ENCODE measurements at places on chromosomes 5 and 9.

DNA sequence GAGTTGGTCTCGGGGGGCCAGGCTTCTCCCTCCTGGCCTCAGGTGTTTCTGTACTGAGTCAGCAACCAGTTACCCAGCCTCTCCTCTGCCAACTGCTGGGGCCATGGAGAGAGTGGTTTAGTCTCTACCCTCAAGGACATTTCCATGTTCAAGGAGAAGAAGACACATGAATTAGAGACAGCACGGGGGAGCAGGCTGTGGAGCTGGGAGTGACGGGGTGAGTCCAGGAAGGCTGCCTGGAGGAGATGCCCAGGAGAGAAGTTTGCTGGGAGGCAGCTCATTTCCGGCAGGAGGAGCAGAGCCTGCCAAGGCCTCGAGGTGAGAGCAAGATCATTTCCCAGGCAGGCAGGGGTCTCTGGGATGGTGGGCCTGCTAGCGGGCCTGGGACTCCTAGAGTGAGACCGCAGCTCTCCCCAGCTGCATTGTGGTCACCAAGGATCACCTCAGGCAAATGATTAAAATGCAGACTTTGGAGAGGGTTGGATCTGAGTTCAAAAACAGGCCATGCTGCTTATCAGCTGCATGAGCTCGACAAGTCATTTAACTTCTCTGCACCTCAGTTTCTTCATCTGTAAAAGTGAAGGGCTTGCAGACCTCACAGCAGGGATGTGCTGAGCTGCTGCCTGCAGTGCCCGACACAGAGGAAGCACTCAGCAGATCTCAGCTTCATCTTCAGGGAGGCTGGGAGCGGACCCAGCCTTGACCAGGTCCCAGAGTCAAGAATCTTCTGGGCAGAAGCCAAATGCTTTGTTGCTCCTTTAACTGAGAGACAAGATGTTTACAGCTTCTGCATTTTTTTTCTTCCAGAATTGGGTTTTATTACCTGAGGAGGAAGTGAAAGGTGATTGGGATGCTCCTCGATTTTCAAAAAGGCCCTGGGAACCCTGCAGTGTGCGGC lies 35.2 kb downstream of the NEK6 start:
- no peak for DNase-seq

DNA sequence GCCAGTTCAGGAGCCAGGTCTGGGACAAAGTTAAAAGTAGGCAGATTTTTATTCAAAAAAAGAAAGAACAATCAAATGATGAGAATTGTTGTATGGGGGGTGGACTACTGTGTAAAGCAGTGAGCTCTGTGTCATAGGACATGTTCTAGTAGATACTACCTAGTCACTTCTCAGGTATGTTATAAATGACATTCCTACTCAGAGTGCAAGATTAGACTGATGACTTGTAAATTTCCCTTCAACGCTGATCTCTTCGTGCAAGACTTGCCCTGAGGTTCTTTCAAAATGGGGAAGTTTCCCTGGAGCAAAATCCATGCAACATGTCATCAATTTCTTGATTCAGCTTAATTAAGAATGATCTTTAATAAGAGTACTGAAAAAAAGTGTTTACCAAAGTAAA lies 175.1 kb downstream of the RORB start:
- DNase-seq, result no peak

- DNase-seq, result peak; percentile 48
Measured at GRCh38 chr9:12884736-12885395, 110.0 kb downstream of the LURAP1L start.

DNA sequence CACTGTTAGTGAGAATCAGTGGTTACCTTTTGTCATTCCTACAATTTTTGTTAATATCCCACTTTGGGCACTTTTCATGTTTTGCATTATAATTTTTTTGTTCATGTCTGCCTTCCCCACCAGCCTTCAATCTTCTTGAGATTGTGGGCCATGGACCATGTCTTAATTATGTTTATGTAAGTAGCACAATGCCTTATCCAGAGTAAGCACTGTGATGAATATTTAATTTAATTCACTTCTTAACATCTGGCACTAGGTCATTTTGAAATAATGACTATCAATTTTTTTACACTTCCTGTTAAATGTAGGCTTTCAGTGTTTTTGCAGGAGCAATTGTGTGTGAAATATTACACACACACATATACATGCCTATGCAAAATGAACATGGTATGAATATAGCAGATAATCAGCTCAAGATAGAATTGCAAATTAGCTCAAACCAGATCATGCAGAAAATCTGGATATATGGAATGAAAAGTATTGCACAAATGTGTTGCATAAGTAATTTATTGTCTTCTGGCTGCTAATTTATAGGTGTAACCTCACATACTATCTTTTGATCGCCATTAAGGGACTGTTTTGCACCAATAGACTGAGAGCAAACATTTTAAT lies 5.3 kb upstream of the SHOC1 start:
- no peak for DNase-seq

GRCh38 chr9:138098116-138098907 lies 220.7 kb downstream of the CACNA1B start:
- no peak for DNase-seq

GRCh38 chr9:120257483-120257882 lies 322.5 kb downstream of the CDK5RAP2 start:
- no peak for DNase-seq

DNA sequence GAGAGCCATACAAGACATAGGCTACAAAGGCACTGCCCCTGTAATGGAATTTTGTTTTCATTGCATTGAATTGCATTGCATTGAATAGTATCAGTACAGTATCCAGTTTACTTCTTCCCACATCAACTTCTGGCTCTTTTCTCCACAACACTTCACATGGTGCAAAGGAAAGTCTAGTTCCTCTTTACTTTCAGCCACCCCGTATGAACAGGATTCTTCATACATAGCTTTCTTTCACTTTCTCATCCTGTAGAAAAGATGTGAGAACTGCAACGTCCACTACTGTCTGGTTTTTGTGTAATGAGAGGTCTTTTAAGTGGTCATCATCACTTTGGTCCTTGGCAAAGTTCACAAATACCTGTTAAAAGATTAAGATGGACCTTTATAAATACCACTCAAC lies 20.2 kb downstream of the NIPSNAP3B start:
- no peak for DNase-seq

GRCh38 chr9:110952540-110952859 lies 85.8 kb downstream of the LPAR1 start:
- no peak for DNase-seq

DNA sequence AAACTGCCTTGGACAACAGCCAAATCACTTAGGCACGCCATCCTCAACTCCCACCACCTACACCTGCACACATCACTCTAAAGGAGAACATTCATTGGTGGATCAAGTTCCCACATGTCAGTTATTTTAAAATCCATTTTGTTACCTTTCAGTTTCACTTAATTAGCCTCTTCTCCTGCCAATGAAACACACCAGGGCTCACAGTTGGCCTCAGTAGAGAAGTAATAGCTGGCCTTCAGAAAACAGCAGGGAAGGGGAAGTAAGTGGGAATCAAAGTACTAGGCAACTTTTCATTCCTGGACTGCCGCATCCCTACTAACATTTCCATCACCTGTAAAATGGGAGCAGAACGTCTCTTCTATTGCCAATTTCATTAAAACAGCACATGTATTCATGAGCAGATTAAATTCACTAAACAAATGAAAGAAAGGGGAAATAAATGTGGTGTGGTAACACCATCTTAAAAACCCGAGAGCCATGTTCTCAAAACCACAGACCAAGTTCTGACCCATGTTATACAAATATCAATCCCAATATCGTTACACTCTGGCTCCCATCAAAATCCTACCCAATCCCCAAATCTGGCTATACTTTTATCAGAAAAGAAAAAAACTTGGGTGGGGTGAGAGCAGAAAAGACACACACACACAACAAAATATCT lies 1.7 kb downstream of the SIL1 start:
- no peak for DNase-seq

GRCh38 chr9:73157811-73158210 lies 6.1 kb downstream of the ANXA1 start:
- DNase-seq, result no peak

GRCh38 chr9:17005056-17005823 lies 129.6 kb upstream of the CNTLN start:
- DNase-seq, result no peak

DNA sequence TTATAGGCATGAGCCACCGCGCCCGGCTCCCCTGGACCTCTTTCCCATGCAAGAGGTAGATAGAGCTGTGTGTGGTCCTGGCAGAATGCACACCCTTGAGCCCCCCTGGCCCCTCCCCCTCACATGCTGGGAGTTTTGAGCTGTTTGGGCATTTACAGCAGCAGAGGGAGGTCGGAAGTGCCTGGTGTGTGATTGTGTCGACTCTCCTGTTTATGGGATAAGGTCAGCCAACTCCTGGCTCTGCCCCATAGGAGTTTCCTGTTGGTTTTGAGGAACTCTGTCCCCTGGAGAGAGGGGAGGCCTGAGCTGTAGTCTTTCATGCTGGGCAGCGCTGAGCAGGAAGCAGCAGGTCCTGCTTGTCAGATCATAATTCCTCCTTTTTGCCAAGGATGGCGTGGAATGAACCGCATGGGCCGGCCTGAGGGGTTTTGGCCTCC lies 6.0 kb downstream of the LRRC8A start:
- no peak for DNase-seq

DNA sequence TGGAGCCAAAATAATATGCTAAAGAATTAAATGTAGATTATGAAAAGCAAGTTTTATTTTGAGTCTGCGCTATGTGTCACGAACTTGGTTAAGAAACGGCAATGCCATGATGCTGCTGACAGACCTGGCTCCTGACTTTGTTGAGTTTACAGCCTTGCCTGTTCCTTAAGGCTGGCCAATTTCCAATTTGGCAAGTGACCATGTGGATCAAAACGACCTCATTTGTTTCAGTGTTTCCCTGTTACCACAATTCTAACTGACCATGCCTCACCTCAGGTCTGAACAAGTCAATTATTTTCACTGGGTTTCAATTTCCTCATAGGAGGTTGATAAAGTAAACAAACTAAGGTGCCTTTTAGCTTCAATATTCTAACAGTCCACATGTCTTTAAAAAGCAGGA lies 461.4 kb downstream of the ZNF608 start:
- DNase-seq, result no peak

- DNase-seq, result peak; percentile 33
Measured at GRCh38 chr9:137945581-137945980, 68.0 kb downstream of the CACNA1B start.

DNA sequence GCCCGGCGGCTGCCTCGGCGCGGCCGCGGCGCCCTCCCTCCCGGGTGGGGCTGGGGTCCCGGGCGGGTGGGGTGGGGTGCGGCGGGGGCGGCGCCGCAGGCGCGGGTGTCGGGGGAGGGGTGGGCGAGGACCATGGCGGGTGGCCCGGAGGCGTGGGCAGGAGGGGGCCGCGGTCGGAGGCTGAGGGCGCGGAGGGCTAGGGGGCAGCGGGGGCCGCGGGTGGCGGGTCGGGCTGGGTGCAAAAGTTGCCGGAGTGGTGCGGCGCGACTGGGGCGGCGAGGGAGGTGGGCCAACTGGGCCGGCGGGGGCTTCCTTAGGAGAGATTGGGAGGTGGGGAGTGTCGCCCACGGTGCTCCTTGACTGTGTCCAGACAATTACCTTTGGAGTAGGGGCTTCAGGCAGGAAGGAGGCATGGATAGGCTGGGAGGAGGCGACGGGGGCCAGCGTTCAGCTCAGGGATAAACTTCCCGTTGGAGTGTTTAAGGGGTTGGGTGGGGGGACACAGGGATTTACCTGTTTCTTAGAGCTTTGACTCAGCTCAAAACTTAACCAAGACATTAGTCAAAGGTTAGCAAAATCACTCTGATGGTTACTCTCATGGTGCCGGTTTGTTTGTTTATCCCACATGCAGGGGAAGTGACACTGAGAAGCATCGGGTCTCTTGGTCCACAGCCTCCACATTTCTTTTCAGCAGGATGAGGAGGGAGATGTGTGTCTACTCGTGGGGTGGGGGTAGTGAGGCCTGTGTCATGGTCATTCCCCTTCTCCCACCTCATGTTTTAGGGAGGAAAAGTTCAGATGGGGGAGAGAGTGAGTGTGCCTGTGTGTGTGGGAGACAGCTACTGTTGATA lies 859 bp downstream of the CSNK1G3 start:
- peak; percentile 52 for DNase-seq

DNA sequence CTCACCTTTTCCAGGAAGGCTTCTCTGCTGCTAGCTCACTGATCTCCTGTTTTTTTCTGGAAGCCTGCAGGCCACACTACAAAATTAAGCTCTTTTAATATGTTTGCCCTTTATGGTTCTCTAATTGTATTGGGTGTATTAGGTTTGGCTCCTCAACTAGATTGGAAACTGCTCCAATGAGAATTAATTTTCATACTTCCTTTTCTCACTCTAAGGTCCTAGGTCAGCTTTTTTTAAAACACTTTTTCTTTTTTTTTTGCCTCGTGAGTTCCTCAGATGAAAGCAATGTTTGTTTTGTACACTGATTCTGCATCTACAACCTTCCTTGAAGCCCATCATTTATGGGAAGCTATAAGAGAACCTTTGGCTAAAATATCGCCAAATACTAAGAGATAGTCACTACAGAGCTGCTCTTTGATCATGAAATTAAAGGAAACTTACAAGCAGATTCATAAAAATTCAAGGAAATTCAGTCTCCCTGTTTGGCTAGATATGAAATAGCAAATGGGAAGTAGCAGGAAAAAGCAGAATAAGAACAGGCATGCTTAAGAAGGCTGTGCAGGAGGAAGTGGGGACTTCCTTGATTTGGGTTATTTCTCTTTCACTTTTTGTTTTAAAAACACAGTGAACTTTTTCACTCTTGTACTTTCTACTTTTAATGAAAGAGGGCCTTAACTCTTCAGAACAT lies 55.2 kb upstream of the FYB1 start:
- DNase-seq, result no peak

GRCh38 chr9:132489536-132489935 lies 79.5 kb downstream of the CFAP77 start:
- no peak for DNase-seq

DNA sequence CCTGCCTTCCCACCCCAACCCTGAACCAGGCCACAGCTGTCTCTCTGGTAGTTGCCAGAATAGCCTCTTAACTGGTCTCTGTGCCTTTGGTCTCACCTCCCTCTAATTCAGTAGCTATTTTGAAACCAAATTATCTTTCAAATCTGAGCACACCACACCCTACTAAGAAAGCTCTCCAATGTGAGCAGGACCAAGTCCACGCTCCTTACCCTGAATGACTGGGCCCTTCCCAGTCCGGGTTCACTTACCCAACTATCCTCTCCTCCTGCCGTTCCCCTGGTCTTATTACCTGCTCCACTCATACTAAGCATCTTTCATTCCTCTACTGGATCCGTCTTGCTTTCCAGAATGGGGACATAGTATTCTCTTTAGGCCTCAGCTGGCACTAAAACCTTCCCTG lies 16.8 kb downstream of the ANKH start:
- no peak for DNase-seq

GRCh38 chr9:126217797-126218196 lies 108.8 kb upstream of the MVB12B start:
- no peak for DNase-seq
